NB4 (cell line): ENCODE measurements at places on chromosomes 13 and 19.

DNA sequence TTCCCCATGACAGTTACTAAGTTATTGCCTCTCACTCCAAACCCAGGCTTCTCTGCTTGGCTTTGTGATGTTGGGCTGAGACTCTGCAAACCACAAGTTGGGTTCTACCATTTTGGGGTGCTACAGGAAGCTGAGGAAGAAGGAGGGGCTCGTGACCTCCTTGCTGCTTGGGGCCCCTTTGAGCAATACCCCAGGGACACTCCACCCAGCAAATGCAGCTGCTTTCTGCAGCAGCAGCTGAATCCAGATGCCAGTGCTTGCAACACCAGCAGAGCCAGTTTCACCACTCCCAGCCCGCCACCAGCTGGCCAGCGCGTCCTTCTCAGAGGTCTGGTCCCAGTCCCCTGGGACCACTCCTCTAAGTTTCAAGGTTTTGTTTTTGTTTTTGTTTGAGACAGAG is 22.0 kb upstream of the UBAC2 start:
- peak; percentile 97 for DNase-seq

GRCh38 chr13:73011751-73012150 is 47.1 kb upstream of the KLF5 start:
- no peak for DNase-seq

DNA sequence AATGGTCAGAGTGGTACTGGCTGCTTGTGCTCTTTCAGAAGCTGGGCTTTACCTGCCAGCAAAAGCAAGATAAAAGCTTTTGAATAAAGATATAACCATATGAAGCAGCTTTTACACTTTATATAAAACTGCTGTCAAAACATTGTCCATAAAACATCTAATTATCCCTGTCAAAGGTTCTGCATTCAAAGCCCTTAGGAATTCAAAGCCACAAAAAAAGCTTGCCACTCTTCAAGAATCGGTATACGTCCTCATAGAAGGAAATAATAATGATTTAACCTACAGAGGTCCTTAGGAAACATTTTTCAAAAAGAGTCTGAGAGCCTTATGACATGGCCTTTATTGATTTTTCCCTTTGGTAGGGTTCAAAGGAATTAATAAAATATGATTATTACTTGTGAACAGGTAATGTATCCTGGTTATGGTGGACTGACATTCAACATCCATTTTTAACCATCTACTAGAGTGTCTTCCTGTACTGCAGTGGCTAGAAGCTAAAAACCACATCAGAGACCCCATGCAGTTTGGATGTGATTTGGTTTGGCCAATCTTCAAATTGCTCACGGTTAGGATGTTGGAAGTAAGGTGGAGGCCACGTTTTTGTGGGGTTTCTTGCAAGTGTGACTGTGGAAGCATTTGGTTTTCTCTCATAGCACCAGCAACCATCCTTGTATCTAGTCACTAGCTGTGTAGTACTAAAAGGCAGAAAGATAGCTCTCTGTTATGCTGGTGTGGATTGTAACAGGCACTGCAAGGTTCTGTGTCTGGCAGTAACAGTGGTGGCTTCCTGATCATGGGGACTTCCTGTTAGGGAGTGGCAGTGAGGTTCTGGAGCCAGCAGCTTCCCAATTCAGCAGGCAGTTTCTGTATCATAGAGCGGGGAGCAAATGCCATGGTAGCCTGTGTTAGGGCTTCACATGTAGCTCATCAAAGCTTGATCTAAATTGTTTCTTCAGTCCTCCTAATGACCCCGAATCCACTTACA is 441.5 kb downstream of the DIAPH3 start:
- DNase-seq: peak; percentile 15

DNA sequence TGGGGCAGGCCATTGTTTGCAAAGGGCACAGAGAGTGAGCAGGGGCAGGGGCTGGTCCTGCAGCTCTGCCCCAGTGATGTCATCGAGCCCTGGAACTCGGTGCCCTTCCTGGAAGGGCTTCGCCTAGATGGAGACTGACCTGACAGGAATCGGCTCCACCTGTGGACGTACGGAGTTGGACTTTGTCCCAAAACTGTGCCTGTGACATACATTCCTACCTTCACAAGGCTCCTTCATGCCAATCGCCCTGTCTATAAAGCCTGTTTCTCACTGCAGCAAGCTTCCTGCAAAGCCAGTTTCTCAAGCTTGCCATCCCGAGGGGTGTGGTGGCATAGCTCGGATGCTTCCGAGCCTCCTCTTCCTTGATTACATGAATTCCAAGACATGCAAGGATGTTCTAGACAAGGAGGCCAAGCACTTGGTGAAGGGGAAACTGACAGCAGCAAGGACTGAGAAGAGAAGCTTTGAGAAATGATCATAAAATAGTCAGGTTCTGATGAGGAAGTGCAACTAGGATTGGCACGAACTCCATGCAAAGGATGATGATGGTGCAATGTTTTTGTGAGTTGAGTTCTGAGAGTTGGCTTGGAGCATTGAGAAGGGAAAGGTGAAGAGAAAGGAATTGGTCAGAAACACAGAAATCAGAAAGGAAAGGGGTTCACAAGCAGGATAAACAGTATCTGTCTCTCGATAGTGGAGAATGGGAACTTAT is 73.6 kb upstream of the STK24 start:
- DNase-seq: peak; percentile 21

GRCh38 chr19:45902651-45903625 is 525 bp upstream of the MYPOP start:
- peak; percentile 99 for DNase-seq

GRCh38 chr19:48123907-48124651 is 13.5 kb upstream of the PLA2G4C start:
- peak; percentile 63 for DNase-seq

- peak; percentile 32 for DNase-seq
These were observed 27.8 kb downstream of the NFIX start for GRCh38 chr19:13022859-13023636.
